ENCODE measurements at places on chromosomes 16 and 17. TPM values are rescaled to one million over a fixed set of nuclear protein-coding genes. Genes with fewer than 3 reads are reported as not detected.

SPATA32 gene
- polyA plus RNA-seq: not detected

SULT1A2 gene
- 0.09 TPM for polyA plus RNA-seq

MT1G gene
- 0.56 TPM for polyA plus RNA-seq

MT1E gene
- 733 TPM for polyA plus RNA-seq

KRT40 gene
- polyA plus RNA-seq: not detected

ERN1 gene
- 4.1 TPM for polyA plus RNA-seq

All from IMR-90 (cell line).